ENCODE measurements at places on chromosomes 5 and 9.

DNA sequence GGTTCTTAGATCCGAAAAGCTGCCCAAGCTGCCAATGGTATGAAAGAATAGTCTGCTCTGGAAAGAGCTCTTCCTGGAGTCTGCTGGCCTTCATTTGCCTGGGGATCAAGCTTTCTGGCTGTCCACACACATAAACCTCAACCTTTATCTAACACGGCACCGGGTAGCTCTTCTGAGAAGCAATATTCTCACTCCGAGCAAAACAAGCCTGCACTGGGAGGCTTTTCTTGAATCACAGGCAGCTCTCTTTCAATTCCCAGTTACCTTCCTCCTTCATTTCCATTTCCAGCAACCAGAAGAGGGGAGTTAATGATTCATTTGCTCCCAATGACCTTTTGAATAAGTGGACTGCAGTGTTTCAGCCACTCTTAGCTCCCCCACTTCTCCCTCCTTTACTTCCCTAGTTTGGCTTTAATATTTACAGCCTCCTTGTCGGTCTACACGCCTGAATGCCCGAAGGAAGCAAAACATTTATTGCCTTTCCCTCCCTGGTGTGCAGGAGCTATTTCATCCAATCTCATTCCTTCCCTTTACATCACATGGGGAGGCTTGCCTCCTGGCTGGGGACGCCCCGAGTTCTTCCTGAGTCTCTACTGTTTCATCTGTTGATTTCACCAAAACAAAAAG is 187.1 kb downstream of the ARHGEF28 start:
- DNase-seq: peak; percentile 22

GRCh38 chr9:12794101-12794799 is 19.4 kb downstream of the LURAP1L start:
- no peak for DNase-seq

DNA sequence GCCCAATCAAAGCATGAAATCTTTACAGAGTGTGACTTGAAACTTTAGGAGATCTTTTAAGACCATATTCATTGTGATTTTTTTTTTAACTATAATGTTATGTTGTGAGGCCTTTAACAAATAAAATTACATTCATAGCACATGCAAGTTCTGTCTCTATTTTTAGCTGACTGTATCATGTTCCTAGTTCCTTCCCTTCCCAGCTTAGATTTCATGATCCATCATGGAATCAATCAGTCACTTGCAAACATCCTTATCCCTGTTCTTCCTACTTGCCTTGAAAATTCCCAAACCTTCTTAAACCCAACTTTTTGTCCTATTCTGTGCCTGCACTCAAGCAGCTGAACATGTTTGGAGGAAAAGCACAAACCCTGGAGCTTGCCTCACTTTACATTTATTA is 141.8 kb downstream of the DMXL1 start:
- no peak for DNase-seq

GRCh38 chr5:147081311-147081764 is 153.5 kb upstream of the STK32A start:
- DNase-seq: peak; percentile 53

DNA sequence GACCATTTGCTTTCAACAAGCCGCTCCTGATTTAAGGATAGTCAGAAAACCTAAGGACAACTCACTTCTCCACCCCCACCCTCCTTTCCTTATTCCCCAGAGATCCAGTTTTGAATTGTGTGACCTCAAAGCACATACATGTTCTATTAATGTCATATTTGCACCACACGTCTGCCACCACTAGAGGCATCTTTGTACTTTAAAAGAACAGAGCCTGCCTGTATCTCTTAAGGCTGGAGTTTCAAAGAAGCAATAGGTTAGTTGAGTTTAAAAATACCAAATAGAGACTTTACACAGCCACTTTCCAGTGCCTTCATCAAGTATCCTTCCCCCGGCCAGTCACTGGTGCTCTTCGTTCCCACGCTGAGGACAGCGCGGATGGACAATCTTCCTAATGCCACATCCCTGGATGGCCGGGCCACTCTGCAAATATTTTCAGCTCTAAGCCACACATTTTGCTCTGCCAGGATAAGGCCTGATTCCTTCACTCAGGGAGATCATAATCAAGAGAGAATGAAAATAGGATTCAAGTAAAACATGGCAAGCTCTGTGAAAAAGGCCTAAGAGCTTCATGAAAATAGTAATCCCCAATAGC is 146.3 kb downstream of the SNCAIP start:
- peak; percentile 17 for DNase-seq

GRCh38 chr5:40733434-40733833 is 22.3 kb downstream of the TTC33 start:
- DNase-seq: no peak

- peak; percentile 88 for DNase-seq
Measured at GRCh38 chr9:16867576-16868311, 2.7 kb downstream of the BNC2 start.

- no peak for DNase-seq
Measured at GRCh38 chr9:33229359-33230114, 10.4 kb upstream of the SPINK4 start.

- no peak for DNase-seq
Measured at GRCh38 chr5:73443829-73444498, 4.6 kb downstream of the FOXD1 start.

DNA sequence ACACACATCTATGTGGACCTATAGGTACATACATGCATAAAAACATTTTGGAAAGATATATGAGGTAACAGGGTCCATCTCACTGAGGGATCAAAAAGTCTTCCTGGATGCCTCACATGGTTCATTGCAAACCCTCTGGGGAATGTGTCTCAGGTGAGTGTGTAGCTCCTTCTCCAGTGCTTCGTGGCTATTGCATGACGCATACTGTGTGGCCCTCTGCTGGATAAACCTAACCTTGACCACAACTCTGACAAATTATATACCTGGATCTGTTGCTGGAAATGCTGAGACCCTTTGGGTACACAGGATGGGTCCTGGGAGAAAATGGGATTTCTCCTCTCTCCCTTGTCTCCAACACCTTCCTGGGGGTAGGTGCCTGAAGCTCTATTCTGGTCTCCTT is 91.9 kb downstream of the JAKMIP2 start:
- DNase-seq: no peak

GRCh38 chr9:127173063-127173462 is 50.6 kb upstream of the ANGPTL2 start:
- DNase-seq: no peak

DNA sequence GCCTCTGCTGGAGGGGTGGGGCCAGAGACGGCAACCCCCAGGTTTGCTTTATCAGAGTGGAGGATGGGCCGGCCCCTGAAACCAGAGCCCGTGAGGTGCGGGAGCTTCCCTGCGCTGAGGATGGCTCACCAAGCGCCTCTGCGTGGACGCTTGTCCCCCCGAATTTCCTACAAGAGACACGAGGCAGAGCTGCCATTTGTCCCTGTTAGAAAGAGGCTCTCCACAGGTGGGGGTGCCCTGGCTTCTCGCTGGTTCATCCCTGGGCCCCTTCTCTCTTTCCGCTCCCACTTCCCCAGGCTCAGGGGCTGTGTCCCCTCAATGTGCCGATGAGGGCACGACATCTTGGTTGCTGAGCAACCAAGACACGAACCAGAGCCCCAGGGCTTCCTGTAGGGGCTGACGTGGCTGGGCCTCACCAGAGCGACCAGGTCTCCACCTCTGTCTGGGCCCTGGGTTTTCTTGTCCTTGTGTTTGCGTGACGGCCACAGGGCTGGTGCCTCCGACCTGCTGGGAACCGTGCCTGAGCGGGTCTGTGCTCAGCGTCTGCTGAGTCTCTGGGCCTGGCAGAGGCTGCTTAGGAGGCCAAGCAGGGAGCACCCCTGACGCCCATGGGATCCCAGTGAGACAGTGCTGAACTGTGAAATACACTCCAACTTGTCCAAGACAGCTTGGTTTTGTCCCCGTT is 119.6 kb upstream of the COL5A1 start:
- DNase-seq: no peak

DNA sequence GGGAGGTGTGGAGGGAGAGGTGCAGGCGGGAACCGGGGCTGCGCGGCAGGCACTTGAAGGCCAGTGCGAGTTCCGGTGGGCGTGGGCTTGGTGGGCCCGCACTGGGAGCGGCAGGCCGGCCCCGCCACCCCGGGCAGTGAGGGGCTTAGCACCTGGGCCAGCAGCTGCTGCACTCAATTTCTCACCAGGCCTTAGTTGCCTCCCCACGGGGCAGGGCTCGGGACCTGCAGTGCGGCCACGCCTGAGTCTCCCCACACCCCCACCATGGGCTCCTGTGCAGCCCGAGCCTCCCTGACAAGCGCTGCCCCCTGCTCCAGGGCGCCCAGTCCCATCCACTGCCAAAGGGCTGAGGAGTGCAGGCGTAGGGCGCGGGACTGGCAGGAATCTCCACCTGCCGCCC is 284.5 kb downstream of the DEPDC1B start:
- DNase-seq: no peak

- no peak for DNase-seq
Measured at GRCh38 chr9:77449240-77450084, 198.7 kb downstream of the GNA14 start.

DNA sequence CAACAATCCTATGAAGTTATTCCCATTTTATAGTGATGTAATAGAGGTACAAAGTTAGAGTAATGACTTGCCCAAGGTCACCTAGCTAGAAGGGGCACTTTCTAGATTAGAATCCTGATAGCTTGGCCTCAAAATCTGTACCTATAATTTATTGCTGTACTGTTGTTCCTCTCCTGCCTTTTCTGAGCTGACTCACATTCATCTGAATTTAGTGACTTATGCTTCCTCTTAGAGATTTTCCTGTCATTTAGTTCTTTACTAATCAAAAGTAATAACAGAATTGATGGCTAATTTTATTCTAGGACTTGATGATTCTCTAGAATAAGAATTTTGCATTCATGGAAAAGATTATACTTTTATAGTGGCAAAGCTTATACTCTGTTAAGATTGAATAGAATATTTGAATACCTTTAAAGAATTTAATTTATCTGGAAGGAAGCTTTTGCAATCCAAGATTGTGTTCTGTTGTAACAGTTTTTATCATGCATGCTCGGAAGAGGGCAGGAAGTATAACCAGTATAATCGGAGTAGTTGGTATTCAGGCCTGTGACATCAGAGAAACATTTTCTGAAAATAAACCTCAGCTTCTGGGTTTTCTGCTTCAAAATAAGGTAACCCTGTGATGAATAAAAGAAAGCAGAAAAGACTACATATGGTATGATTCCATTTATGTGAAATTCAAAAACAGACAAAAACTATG is 21.3 kb downstream of the CYSTM1 start:
- DNase-seq: no peak

DNA sequence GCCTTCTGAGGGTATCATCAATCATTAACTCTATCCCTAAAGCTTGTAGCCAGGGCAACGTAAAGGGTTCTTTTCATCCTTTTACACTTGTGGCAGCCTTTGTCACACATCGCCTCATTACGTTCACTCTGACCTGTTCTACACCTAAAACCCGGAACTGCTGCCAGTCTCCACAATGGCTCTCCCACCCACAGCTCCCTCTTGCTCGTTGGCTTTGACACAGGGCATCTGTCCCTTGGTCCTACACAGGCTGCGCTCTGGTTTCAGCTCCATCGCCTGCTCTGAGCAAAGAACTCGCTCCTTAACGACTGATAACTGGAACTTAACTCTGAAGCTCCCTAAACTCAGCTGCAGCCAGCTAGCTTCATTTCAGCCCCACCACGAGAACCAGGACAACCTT is 112.8 kb upstream of the CTNND2 start:
- DNase-seq: peak; percentile 19

Data from brain (organoid and tissue), 16 donors.